ENCODE measurements at places on chromosomes 5 and 9.
A peak's percentile ranks its signal among the peaks of the same experiment; 100 is the strongest.

GRCh38 chr5:135446615-135447014, 533 bp downstream of the DCANP1 start:
- DNase-seq = no peak

DNA sequence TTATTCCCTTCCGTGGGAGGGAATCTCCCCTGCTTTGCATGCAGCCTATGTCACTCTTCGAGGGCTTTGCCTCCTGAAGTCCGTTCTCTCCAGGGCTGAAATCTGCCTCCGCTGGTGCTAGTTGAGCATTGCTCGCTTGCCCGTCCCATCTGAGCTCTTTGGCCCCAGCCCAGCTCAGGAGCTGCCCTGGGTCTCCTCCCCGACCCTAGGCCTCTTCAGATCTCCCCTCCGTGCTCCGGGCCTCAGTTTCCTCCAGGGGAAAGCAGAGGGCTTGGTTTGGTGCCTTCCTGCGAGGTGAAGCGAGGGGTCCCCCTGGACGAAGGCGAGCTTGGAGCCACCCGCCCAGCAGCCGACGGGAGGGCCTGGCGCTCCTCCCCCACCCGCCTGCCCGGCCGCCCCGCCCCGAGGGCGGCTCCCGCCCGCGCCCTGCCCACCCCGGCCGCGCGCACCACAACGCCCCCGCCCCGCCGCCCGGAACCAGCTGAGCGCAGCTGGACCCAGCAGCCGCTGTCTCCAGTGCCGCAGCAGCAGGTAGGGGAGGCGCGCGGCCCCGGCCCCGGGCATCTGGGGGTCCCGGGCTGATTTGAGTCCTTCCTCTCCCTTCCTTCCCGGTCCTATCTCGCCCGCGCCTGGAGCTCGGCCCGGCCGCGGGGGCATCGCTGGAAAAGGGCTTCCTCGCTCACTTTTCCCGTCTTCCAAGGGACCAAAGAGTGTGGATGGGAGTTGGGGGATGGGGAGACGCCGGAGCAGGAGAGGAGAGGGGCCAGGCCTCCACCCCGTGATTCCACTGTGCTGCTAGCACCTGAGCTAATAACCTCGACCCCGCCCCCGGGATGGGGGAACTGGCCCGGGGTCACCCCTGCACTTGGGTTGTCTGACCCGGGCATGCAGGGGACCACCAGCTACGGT, at the start of gene GSN:
TSS of gene GSN (plus strand) at position 474 of the 909 bp plus-strand sequence. CDS start 33,810 bp downstream, outside the sequence.
- DNase-seq = peak; percentile 55

- no peak for DNase-seq
Observed at GRCh38 chr5:14942212-14942611, 70.6 kb upstream of the ANKH start.

- DNase-seq = no peak
Observed at GRCh38 chr5:141855265-141856036, 22.8 kb downstream of the PCDH1 start.

DNA sequence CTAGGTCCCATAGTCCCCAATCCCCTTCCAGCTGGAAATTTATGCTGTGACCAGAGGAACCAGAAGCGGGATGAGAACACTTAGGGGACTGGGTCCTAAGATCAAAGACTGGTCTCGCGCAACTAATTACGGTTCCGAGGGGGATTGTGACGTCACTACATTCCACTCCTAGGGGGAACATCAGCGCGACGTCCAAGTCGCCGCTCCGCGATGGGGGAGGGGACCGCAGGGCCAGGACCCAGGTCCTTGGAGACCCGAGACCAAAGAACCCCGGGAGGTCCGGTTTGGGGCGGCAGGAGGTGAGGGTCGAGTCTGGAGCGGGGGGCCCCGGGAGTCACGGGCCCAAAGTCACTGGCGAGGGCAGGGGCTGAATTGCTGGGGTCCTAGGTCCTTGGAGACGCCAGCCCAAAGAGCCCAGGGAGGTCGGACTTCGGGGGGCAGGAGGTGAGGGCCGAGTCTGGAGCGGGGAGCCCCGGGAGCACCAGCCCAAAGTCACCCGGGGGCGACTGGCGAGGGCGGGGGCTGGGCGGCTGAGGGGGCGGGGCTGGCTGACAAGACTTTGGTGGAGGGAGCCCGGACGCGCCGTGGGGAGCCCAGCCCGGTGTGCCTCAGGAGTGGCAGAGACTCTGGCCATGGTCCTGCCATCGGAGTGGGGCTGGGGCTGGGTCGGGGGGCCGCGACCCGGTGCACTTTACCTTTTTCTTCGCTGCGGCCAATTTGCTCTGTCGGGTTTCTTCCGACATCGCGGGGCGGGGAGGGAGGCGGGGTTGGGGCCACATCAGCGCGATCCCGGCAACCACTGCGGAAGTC, at the start of gene GOLGA2:
TSS of gene GOLGA2 (minus strand) at position 810 of the 810 bp plus-strand sequence. CDS start at position 779, 31 bp downstream.
- DNase-seq = peak; percentile 13

- DNase-seq = no peak
Observed at GRCh38 chr9:94921092-94921471, 194.6 kb downstream of the AOPEP start.

DNA sequence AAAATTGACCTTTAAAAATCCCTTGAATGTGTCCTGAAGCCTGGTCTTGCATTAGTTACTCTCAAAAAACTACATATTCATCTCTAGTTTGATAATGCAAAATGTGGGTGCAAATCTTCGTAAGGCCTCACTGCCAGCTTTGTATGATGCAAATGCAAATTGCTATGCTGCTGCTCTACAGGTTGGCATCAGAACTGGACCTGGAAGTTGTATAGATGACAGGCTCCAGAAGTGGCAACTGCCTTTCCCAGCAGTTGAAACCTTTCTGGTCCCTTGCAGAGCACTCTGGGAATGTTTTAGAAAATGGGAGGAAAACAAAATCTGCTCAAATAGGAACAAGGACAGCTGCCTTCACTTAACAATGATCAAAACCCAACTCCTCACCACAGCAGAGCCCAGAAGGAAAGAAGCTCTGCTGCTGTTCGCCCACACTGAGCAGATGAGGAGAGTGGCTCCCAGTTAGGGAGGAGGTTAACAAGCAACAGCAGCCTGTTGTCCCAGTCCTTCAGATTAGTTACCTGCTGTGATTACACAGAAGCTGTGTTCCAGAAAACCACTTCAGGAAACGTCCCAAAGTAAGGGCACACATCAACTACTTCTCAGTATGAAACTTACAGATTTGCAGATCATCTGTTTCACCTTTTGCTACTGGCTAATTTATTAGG, 93.5 kb downstream of the PLPP1 start:
- DNase-seq = no peak

- no peak for DNase-seq
Observed at GRCh38 chr5:167507463-167508233, 783.8 kb upstream of the WWC1 start.

DNA sequence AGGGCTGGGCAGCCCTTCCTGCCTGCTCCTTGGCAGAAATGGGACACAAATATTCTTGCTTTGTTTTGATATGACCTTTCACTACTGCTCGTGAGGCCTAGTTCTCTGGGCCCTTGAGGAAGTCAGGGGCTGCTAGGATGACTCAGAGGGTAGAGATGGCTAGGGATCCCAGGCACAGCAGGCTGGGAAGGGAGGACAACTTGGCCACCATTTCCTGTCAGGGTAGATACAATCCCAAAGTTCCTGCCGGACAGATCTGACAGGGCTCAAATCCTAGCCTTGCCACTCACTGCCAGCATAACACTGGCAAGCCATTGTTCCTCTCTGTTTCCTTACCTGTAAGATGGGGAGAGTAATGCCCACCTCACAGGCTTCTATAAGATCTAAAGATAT, 31.7 kb upstream of the MEIKIN start:
- DNase-seq = no peak

DNA sequence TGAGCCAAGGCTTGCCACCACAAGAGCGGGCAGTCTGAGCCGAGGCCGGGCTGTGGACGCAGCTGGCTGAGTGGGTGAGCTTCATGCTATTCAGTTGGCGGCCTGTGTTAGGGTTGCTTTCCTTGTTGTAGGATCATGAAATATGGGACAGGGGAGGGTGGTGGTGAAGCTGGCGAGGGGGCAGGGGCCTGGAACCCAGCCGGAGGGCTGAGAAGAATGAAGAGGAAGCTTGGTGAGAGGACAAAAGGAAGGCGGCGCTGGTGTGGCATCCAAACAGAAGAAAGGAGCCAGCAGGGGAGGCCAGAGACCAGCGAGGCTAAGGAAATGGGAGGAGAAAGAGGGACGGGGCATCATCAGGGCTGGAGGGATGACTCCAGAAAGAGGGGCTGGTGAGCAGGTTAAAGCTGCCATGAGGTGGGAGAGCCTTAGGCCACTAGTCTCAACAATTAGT, 18.3 kb downstream of the RALGPS1 start:
- DNase-seq = no peak

GRCh38 chr5:3325201-3325971, 270.2 kb upstream of the IRX1 start:
- DNase-seq = no peak

- no peak for DNase-seq
Observed at GRCh38 chr5:62477801-62478200, 65.2 kb downstream of the IPO11 start.

GRCh38 chr5:17004441-17005106, 68.5 kb upstream of the MYO10 start:
- DNase-seq = no peak
